HFFc6 (cell line): ENCODE measurements at places on chromosomes 1 and 21.

- no peak overlapping the region for H3K27ac ChIP-seq
- DNase-seq: no peak
- H3K4me1 ChIP-seq: no peaks in the 10 kb centered on the region; the same call in 1 of the 2 replicates
- no peak overlapping the region for H3K4me3 ChIP-seq
- H3K36me3 ChIP-seq: no peaks in the 10 kb centered on the region
- H3K27me3 ChIP-seq: no peaks in the 10 kb centered on the region
Observed at GRCh38 chr1:50994997-50995396, 25.0 kb downstream of the CDKN2C start.

DNA sequence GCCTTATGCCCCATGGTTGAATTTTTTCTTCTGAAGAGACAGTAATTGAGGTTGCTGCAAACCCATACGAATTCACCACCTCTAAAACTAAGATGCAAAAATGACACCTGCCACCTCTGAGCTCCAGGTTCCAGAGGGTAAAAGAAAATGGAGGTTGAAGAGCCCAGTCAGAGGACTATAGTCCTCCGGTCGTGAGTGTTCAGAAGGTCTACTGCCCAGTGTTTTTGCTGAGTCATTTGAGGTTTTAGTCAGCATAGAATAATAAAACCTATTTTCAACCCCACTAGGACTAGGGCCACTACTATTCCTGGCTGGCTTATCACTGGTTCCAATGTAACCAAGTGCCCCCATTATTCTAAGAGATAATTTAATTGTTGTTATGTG lies 12.9 kb upstream of the SLAMF7 start:
- H3K4me3 ChIP-seq: no peak overlapping the region
- DNase-seq: peak; percentile 17
- H3K27me3 ChIP-seq: peaks cover 6% of the 10 kb centered on the region
- H3K4me1 ChIP-seq: no peaks in the 10 kb centered on the region
- no peak overlapping the region for H3K27ac ChIP-seq
- no peaks in the 10 kb centered on the region for H3K36me3 ChIP-seq

- DNase-seq: peak; percentile 90
- peak overlapping the region; percentile 60 for H3K4me3 ChIP-seq
- peak overlapping the region; percentile 83 for H3K27ac ChIP-seq
- peaks cover 66% of the 10 kb centered on the region for H3K4me1 ChIP-seq
- H3K27me3 ChIP-seq: no peaks in the 10 kb centered on the region; the same call in 1 of the 2 replicates
- no peaks in the 10 kb centered on the region for H3K36me3 ChIP-seq
Observed at GRCh38 chr21:29145354-29145782, 14.9 kb downstream of the MAP3K7CL start.

DNA sequence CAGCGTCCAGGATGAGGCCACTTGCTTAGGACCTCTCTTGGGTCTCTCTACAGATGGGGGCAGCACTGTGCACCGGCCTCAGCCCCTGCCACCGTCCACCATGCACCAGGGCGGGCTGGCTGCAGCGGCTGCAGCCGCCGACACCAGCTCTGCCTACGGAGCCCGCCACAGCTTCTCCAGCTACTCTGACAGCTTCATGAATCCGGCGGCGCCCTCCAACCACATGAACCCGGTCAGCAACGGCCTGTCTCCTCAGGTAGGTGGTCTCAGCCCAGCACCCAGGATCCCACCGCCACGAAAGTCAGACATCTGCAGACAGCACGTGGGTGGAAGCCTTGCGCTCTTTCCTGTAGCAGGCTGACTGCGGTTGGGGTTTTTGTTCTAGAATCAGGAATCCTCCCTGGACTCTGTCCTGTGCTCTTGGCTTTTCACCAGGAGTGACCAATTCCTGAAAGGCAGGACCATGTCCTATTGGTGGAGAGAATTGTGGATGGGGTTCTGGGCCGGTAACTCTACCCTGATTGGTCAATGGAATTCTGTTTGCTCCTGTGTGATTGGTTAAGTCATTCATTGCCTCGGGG lies 72.5 kb downstream of the PAX7 start:
- DNase-seq: peak; percentile 21
- H3K27me3 ChIP-seq: peaks cover 18% of the 10 kb centered on the region
- no peak overlapping the region for H3K4me3 ChIP-seq
- no peak overlapping the region for H3K27ac ChIP-seq
- no peaks in the 10 kb centered on the region for H3K4me1 ChIP-seq

DNA sequence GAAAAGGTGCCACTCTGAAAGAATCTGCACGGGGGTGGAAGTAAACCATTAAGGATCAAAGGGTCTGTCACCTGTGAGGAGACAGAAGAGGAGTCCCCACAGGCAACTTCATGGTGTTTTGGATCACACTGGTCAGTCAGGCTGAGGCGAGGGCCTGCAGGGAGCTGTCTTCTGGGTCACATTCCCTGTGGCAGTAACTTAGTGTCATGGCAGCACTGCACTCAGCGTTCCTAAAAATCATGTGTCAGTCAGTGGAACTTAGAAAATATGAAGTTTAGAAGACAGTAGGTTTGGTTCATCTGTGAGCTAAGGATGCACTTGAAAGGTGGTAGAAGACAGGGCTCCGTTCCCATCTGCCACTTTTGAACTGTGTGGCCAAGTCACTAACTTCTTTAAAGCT lies 43.5 kb upstream of the CD101 start:
- H3K36me3 ChIP-seq: no peaks in the 10 kb centered on the region
- no peak overlapping the region for H3K4me3 ChIP-seq
- no peaks in the 10 kb centered on the region for H3K4me1 ChIP-seq
- DNase-seq: no peak
- no peak overlapping the region for H3K27ac ChIP-seq

DNA sequence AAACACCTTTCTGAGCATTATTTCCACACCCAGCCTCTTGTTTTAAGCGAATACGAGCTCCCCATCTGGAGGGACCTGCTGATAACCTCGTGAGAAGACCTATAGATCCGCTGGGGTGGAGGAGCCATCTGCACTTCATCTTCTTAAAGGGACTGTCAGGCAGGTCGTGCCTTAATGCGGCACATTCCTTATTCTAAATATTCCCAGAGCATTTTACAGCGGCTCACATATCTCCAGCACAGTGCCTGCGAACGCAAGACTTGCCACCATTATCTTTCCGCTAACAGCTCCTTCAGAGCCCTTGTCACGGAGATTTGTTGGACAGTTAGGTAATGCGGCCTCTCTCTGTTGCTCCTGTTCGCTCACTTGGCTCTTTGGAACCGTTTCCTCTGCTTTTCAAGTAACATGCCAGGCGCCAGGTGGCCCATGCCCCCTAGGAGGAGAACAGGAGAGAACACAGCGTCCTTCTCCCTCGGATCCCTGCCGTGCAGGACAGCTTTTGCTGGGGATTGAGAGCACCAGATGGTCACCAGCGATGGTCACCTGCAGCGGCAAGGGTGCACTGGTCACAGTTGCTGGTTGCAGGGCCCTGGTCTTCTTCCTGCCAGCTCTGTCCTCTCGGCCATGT lies 162.4 kb downstream of the PGBD5 start:
- no peak overlapping the region for H3K27ac ChIP-seq
- no peak for DNase-seq
- H3K4me1 ChIP-seq: no peaks in the 10 kb centered on the region
- no peak overlapping the region for H3K4me3 ChIP-seq
- no peaks in the 10 kb centered on the region for H3K27me3 ChIP-seq

DNA sequence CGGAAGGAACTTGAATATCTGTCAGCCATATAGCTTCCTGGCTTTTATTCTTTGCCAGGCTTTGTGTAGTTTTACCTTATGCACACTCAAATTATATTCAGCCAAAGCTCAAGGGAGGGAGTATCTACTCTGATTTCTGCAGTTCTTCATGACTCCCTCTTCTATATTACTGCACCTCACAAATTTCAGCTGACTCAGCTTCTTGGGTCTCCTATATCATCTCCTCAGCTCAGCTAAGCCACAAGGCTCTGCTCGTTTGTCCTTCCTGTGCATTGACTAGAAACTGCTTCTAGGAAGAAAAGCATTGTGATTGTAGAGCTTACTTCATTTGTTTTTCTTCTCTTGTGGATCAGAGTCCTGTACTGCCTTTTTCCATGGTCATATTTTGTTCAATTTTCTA lies 37.4 kb downstream of the BTBD8 start:
- no peaks in the 10 kb centered on the region for H3K36me3 ChIP-seq
- H3K4me3 ChIP-seq: no peak overlapping the region
- no peak overlapping the region for H3K27ac ChIP-seq
- peaks cover 3% of the 10 kb centered on the region; the same call in 1 of the 2 replicates for H3K27me3 ChIP-seq

GRCh38 chr1:43058056-43058455 lies 99.4 kb upstream of the SLC2A1 start:
- peaks cover 3% of the 10 kb centered on the region; the same call in 1 of the 2 replicates for H3K27me3 ChIP-seq
- no peak for DNase-seq
- H3K4me3 ChIP-seq: no peak overlapping the region
- H3K36me3 ChIP-seq: no peaks in the 10 kb centered on the region
- H3K4me1 ChIP-seq: peaks cover 42% of the 10 kb centered on the region
- H3K27ac ChIP-seq: no peak overlapping the region

DNA sequence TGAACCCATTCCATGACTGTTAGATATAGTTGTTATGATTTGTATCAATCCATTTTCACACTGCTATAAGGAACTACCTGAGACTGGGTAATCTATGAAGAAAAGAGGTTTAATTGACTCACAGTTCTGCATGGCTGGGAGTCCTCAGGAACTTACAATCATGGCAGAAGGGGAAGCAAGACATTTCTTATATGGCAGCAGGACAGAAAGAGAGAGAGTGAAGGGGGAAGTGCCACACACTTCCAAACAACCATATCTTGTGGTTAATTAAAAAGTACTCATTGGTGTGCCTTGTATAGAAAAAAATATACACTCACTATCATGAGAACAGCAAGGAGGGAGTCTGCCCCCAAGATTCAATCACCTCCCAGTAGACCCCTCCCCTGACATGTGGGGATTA lies 137.6 kb upstream of the NBPF11 start:
- H3K4me1 ChIP-seq: no peaks in the 10 kb centered on the region
- no peak overlapping the region for H3K27ac ChIP-seq
- no peak for DNase-seq
- H3K4me3 ChIP-seq: no peak overlapping the region

- no peaks in the 10 kb centered on the region for H3K4me1 ChIP-seq
- DNase-seq: no peak
- peaks cover 8% of the 10 kb centered on the region for H3K27me3 ChIP-seq
- no peak overlapping the region for H3K4me3 ChIP-seq
Observed at GRCh38 chr1:101444873-101445618, 208.2 kb downstream of the S1PR1 start.

- no peaks in the 10 kb centered on the region for H3K36me3 ChIP-seq
- H3K27me3 ChIP-seq: peaks cover 2% of the 10 kb centered on the region; the same call in 1 of the 2 replicates
Observed at GRCh38 chr1:232690285-232690935, 60.5 kb upstream of the SIPA1L2 start.

DNA sequence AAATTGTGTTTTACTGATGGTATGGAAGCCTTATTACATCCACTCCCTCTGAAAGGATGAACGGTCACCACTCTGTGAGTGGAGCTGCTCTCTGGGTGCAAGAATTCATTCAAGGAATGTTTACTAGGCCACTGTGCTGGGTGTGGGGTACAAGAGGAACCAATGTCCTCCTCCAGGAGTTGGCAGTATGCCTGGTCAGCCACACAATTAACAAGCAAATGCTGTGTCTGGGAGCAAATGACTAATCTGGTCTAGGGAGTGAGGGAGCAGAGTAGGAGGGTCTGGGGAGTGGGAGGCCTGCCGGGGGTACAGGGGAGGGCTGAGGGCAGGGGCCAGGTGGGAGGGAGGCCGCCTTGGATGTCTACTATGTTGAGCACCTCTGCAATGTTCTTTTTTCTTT lies 27.2 kb upstream of the TDRD10 start:
- peak; percentile 91 for DNase-seq
- no peaks in the 10 kb centered on the region for H3K36me3 ChIP-seq
- H3K27ac ChIP-seq: peak overlapping the region; percentile 38; the same call in 1 of the 2 replicates
- peaks cover 2% of the 10 kb centered on the region for H3K27me3 ChIP-seq
- no peak overlapping the region for H3K4me3 ChIP-seq

DNA sequence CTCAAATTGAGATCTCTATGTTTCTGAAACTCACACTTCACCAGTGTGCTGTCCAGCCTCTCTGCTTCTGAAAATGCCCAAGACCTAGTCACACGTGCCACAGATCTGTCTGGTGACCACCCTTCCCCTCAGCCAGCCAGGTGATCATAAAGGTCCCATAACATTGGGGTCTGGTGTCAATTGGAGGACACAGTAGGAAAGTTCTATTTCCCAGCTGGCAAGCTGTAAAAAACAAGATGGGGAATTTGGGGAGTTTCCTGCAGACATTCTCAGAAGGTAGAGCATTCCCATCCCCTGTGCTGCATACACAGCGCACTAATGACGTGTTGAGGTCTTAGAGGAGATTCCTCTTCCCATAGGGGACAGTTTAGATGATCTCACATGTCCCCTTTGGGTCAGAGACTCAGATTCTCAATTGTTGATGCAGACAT lies 50.1 kb downstream of the RPS6KA1 start:
- peaks cover 3% of the 10 kb centered on the region; the same call in 1 of the 2 replicates for H3K27me3 ChIP-seq
- no peak for DNase-seq
- H3K4me1 ChIP-seq: peaks cover 22% of the 10 kb centered on the region
- no peak overlapping the region for H3K27ac ChIP-seq
- no peak overlapping the region for H3K4me3 ChIP-seq
- no peaks in the 10 kb centered on the region for H3K36me3 ChIP-seq

- peaks cover 12% of the 10 kb centered on the region for H3K36me3 ChIP-seq
- no peak overlapping the region for H3K27ac ChIP-seq
- H3K27me3 ChIP-seq: peaks cover 2% of the 10 kb centered on the region; the same call in 1 of the 2 replicates
- no peak overlapping the region for H3K4me3 ChIP-seq
- peaks cover 32% of the 10 kb centered on the region for H3K4me1 ChIP-seq
Observed at GRCh38 chr1:56526571-56527174, 52.7 kb downstream of the PLPP3 start.

GRCh38 chr1:93638981-93639380 lies 42.7 kb downstream of the BCAR3 start:
- no peak overlapping the region for H3K4me3 ChIP-seq
- no peak overlapping the region for H3K27ac ChIP-seq
- no peak for DNase-seq
- H3K4me1 ChIP-seq: peaks cover 23% of the 10 kb centered on the region
- H3K27me3 ChIP-seq: no peaks in the 10 kb centered on the region
- peaks cover 57% of the 10 kb centered on the region for H3K36me3 ChIP-seq

DNA sequence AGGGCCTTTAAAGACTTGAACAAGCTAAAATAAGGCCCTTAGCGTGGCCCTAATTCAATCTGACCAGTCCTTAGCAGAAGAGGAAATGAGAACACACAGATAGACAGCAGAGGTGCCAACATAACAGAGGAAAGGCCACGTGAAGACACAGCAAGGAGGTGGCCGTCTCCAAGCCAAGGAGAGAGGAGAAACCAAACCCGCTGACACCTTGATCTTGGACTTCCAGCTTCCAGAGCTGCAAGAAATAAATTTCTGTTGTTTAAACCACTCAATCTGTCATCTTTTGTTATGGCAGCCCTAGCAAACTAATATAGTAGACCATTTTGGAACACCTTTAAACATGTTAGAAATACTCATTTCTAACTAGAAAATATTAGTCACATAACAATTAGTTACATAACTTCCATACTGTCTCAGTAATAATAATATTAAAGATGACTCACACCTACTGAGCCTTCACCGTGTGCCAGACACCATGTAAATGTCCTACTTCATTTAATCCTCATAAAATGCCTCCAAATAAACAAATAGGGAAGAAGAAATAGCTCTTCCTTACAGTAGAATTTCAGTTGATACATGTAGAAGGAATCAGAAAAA lies 47.9 kb downstream of the S1PR1 start:
- no peak overlapping the region for H3K4me3 ChIP-seq
- peaks cover 35% of the 10 kb centered on the region for H3K4me1 ChIP-seq
- H3K27ac ChIP-seq: no peak overlapping the region
- no peak for DNase-seq
- H3K27me3 ChIP-seq: peaks cover 8% of the 10 kb centered on the region
